ENCODE measurements at places on chromosomes 12 and 14.

GRCh38 chr14:100684961-100685360 is 41.7 kb upstream of the DLK1 start:
- DNase-seq: no peak

DNA sequence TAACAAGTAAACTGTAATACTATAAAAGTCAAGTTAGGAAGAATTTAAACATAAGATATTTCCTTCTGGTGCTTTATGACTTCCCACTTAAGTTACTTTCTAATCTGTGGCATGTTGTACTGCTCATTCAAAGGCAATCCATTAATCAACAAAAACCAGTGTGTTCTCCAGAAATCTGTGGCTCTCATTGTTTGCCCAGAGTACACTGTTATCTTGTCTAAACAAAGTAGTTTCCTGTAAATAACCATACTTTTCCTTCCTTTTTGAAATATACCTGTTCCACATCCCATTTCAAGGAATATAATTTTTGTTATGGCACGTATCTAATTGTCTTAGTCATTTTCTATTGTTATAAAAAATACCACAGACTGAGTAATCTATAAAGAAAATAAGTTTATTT is 184.1 kb downstream of the CCER1 start:
- DNase-seq: no peak

DNA sequence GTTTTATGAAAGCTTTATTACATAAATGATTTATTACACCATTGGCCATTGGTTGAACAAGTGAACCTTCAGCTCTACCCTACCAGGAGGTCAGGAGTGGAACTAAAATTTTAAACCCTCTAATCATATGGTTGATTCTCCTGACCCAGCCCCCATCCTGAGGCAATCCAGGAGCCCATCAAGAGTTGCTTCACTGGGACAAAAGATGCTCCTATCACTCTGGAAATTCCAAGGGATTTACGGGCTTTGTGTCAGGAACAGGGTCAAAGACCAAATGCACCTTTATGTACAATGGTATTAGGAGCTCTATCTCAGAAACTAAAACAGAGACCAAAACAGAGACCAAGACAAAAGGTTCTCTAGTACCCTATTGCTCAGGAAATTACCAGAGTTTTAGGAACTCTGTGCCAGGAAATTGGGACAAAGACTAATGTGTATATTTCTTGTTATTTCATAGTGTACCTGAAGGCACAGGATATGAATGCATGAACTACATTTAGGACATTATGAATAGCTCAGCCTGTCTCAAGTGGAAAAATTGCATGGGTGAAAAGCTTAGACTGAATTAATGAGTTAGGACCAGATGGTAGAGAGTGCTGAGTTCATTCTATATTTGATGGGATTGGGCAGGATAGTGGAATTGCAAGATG is 171.7 kb upstream of the FLRT2 start:
- no peak for DNase-seq

- peak; percentile 25 for DNase-seq
Observed at GRCh38 chr14:66228267-66228970, 257.8 kb upstream of the CCDC196 start.

GRCh38 chr12:7884689-7885088 is 12.0 kb upstream of the SLC2A14 start:
- DNase-seq: no peak

GRCh38 chr14:75521415-75522199 is 662 bp upstream of the BATF start:
- no peak for DNase-seq

DNA sequence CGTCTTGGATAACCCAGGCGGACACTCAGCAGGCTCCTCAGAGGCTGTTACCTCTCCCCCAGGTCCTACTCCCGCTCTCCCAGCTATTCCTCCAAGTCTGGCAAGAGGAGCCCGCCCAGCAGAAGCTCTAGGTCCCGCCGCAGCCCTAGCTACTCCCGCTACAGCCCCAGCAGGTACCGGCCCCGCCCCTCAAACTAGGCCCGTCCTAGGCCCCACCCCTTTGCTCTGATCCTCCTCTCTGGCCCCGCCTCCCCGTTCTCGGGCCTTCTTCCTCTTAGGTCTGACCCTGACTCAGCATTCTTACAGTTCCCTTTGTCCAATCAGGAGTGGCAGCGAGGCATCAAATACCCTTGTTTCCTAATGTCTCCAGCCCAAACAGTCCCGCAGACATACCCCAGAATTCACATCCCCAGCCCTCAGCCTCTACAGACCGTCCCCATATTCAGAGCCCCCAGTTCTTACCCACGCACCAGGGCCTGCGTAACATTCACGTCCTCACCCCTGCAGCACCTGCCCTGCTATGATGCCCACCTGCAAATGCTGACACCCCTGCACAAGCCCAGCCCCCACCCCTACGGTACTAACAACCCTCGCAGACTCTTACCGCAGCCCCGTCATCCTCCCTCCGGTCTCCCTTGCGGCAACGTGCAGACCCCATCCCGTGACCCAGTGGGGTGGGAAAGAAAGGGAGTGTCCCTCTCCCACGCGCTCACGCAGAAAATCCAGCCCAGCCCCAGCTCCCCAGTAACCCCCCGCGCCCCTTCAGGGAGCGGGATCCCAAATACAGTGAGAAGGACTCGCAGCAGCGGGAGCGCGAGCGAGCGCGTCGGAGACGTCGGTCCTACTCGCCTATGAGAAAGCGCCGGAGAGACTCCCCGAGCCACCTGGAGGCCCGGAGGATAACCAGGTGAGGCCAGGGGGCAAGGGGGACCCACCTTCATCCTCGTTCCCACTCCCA is 25.0 kb upstream of the HSPB8 start:
- DNase-seq: peak; percentile 37

DNA sequence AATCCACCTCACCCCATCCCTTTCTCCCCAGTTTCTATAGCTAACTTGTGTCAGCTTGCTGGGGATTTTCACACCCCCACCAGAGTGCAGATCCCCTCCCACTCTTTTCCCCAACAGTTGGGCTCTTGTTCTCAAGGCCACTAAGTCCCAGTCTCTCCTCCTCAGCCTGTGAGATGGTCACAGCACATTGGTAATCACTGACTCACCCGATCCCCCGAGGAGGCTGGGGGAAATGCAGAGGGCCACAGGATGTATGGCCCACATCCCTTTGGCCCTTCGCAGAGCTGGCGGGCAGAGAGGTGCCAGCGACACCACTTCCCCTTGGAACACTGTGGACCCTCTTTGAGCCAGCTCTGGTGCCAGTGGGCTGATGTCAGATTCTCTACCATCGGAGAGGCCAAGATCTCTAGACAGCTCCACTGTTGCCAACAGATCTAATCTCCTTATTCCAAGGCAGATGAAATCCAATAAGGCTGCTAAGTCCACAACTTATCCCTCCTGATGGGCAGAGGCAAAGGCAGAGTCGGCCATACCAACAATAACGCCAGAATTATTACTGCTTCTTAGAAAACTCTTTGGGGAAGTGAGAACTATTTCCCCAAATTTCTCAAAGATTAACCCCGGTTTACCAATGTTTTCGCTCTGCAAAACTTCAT is 1.6 kb downstream of the FMNL3 start:
- peak; percentile 75 for DNase-seq

GRCh38 chr14:96673706-96674105 is 123.5 kb upstream of the VRK1 start:
- DNase-seq: no peak

DNA sequence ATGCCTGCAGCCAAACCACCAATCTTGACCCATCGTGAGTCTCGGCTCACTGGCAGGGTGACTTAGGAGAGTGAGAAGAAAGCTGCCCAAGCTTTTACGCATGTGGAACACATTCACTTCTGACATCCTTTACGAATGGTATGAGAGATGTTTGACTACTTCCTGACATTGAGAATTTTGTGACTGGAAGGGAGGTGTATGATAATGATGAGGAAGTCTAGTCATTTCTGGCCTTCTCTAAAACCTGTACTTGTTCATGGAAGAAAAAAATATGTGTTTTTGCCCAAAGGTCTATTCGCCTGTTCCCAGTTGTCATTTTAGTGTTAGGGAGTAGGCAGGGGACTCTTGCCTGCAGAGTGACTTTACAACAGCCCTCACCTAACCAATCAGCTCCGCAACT is 227.2 kb upstream of the ATP2B1 start:
- no peak for DNase-seq

DNA sequence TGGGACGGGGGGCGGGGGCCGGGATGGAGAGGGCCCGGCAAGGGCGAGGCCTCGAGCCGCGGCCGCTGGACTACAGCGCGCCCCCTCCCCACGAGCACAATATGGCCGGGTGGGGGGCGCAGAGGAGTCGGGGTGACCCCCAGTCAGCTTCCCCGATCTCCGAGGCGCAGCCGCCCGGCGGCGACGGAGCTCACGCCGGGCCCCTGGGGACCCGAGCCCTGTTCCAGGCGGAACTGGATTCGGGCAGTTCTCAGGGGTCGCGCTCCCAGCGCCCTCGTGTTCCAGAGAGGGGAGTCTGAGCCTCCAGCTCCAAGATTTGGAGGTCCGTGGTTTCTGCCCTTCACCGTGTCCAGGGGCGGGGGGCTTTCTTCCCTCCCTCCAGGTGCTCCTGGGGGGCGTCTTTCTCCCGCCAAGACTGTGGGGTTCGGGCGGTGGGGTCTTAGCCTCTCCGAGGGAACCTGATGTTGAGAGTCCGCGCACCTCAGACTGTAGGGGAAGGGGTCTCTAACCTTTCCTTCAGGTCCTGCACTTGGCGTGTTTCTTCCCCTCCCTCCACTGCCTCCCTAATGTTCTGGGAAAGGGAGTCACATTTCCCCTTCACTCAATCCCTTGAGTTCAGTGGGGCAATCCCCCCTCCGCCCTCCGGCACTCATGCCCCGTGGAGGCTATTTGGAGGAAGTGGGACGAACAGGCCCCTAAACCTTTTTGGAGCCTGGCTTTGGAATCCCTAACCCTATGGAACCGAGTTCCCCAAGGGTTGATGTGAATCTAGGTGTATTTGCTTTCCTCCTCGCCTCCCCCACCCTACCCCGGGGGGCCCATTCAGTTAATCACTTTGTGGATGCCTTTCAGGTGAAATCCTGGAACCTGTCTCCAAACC is 584 bp downstream of the ACVR1B start:
- no peak for DNase-seq

DNA sequence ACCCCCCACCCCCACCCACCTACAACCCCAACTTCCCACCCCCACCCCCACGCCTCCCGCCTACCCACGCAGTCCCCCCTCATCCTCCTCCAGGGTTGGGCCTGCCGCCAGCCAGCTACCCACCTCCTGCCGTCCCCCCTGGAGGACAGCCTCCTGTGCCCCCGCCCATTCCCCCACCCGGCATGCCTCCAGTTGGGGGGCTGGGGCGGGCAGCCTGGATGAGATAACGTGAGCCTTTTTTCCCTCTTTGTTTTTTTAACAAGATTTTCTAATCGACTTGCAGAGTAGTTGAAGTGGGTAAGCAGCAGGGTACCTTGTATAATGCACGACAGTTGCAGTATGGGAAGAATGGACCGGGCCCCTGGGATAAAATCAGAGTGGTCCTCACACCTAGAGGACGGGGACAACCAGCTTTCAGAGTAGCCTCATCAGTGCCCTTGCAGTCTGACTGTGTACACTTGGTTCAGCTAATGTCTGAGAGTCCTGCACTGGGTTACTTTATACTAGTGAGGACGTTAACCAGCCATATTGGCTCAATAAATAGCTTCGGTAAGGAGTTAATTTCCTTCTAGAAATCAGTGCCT is 29.4 kb downstream of the CCNK start:
- no peak for DNase-seq

GRCh38 chr14:73376585-73376984 is 81.8 kb downstream of the NUMB start:
- no peak for DNase-seq

- DNase-seq: peak; percentile 18
Observed at GRCh38 chr14:79248126-79248525, 963.2 kb downstream of the DIO2 start.

DNA sequence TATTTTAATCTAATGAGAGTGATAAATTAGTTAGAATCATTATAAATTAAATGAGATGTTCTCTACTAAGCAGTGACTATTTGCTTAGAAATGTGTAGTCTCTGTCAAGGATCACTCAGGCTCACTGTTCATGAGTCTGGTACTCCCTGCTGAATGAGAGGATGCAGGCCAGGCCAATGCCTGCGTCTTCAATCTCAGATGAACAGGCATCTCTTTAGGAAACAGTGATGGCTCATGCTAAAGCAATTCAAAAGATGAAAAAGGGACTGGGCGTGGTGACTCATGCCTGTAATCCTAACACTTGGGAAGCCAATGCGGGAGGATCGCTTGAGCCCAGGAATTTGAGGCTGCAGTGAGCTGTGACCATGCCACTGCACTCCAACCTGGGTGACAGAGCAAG is 106.8 kb downstream of the ZFC3H1 start:
- DNase-seq: peak; percentile 95

DNA sequence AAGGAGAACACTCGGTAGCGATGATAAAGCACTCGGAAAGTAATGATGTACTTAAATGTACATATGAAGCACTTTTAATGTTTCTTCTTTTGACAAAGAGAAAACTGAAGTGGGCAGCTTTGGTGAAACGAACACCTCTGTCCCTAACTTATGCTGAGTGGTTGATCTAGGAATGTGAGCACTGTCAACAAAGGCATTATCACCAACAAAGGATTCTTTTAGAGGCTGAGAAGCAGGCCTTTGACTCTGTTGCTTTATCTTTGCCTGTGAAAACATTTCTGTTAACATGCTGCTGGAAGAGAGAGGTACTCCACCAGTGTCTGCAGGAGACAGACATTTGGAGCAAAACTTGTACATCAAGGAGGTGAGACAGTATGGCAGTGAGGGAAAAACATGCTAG is 103.2 kb upstream of the VRK1 start:
- no peak for DNase-seq

- peak; percentile 33 for DNase-seq
Observed at GRCh38 chr12:108302403-108303311, 36.5 kb downstream of the CMKLR1 start.

- peak; percentile 59 for DNase-seq
Observed at GRCh38 chr12:55720071-55720564, at the start of gene RDH5. Gene RDH5 (plus strand): TSS chr12:55720393. CDS start chr12:55721185, 792 bp downstream.

- no peak for DNase-seq
Observed at GRCh38 chr14:65054471-65055085, 47.7 kb downstream of the MAX start.

- peak; percentile 61 for DNase-seq
Observed at GRCh38 chr14:65255029-65255545, 152.8 kb upstream of the MAX start.

DNA sequence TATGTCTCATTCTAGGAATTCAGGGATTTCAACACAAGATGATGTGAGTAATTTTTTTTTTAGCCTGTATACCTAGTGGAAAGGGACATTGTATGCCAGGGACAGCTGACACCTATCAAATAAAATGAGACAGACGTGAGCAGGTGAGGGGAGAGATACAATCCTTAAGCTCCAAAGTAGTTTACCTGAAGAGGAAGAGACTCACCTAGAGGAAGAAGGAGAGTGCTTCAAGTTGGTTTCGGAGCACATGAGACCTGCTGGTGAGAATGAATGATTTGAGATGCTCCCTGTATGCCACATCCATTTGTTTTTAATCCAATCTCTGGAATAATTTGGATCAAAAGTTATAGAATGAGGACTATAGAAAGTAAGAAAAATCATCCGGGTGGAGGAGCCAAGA is 915.4 kb upstream of the FBXO33 start:
- no peak for DNase-seq
